ENCODE measurements at places on chromosomes 5 and 9.

DNA sequence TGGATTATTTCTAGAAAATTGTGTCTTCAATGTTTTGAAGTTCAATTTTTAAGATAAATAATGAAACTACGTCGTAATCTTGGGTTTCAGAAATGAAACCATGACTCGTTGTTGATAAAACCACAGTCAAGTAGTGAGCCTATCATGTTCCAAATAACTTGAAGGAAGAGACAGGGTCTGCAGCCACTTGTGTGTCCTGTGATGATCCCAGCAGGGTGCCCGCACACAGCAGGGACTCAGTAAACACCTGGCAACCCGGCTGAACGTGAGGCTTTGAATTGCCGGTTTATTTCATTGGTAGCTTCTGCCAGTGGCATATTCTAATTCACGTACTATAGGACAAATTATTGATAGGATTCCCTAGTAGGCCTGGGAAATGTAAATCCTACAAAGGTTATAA is 679.6 kb downstream of the IRX1 start:
- DNase-seq, result no peak

DNA sequence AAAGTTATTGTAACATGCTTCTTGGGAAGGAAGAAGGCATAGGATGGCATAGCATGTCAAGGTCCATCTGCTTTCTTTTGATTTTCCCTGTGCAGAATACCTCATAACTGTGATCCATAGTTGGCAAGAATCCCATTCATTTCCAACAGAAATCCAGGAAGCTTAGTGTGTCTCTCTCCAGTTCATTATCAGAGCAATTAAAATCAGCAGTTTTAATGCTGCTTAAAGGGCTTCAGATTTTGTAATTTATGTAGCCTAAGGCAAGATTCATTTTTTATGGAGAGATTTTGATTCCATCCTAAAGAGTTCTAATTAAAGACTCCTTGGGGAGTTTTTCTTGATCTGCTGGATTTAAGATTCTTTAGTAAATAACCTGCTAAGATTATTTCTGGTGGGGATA is 560.1 kb downstream of the PDE4D start:
- no peak for DNase-seq

DNA sequence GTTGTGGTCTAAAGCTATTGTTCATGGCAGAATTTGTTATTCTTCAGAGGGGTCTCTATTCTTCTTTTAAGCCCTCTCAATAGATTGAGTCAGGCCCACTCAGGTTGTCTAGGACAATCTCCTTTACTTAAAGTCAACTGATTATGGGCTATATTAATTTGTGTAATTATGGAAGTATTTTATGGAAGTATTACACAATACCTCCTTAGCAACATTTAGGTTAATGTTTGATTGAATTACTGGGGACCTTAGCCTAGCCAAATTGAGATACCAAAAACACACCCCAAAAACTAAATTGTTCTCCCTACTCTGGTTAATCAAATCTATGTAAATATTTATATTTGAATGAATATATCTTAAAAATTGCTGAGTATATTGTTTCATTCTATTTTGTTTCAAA is 347.1 kb upstream of the GRIN3A start:
- DNase-seq, result no peak

GRCh38 chr9:73074176-73074708 is 77.4 kb upstream of the ANXA1 start:
- no peak for DNase-seq

DNA sequence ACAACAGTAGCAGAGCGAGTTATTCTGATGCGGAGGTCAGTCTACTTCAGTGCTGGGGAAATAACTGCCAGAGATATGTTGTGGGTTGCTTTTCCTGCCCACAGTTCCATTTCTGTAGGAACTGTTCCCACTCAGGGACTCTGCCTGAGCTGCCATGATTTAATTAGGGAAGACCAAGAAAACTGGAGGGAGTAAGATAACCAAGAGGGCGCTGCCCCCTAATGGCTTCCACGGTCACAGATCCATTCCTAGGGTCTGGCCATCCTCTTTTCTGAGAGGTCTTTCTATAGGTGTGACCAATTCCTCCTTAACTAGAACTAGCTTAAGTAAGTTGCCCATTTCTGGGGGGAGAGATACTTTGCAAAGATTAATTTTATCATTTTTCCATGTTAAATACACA is 125.9 kb downstream of the APBA1 start:
- DNase-seq, result no peak

DNA sequence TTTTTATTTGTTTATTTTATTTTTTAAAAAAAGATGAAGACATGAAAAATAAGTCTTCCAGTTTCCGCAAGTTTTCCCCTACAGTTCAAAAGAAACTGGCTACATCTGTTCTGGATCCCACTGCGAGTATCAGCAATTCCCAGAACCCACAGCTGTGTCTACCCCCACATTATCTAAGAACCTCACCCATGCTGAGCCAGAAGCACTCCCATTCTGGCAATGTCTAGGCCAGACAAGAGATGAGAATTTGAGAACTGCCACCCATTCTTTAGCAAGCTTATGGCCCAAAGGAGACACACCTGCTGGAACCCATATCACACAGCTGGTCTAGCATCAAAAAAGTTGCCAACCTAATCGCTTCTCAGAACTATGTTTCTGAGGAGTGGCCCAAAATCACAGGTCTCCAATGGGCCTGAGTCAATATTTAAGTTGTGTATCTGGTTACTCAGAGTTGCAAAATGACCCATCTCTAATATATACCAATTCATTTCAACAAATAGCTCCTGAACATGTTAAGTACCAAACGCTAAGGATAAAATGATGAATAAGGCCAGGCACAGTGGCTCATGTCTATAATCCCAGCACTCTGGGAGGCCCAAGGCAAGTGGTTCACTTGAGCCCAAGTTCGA is 27.1 kb downstream of the MTMR12 start:
- DNase-seq, result no peak

- no peak for DNase-seq
Observed at GRCh38 chr5:1971944-1972343, 89.2 kb upstream of the IRX4 start.

DNA sequence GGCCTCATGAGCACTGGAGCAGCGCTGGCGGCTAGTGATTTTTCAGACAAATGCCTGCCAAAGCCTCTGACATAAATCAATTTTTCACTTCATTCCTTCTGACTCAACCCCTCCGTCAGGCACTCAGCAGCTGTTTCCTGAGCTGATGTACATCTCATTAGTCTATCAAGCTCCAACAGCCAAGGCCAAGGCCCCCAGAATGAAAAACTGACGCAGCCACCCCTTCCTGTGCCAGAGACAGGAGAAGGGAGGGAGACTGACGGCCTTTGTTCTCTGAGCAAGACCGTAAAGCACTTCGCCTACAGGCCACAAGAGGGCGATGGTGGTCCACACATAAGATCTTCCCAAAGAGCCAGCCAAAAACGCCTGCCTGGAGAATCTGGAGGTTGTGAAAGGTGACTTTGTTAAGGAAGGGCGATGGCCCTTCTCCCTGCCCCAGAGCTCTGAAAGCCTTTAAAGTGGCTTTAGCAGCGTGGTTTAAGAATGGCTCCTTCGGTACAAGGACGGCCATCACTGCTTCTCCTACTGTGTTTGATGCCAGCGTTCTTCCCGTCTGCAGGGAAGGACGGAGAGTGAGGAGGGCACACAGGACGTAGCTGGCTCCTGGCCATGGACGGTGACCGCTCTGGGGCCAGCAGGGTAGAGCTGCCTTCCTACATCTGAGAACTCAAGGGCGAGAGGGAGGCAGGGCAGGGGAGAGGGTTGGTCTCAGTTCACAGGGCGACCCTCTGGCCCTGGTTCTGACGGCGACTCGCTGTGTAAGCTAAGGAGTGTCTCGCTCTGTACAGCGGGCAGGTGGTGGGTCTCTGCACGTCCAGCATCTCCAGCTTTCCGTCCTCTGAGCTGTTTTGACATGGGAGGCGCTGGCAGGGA is 37.0 kb downstream of the ALG2 start:
- DNase-seq, result peak; percentile 88

DNA sequence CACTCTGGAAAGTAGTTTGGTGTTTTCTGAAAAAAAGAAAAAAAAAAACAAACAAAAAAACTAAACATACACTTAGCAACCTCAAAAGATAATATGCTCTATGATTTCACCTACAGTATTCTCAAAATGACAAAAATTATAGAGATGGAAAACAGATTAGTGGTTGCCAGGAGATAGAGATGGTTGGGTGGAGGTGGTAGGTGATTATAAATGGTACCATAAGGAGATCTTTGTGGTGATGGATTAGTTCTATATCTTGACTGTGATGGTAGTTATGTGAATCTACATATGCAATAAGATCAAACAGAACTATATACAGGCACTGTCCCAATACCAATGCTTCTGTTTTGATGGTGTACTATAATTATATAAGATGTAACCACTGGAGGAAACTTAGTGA is 32.0 kb downstream of the PTBP3 start:
- no peak for DNase-seq

DNA sequence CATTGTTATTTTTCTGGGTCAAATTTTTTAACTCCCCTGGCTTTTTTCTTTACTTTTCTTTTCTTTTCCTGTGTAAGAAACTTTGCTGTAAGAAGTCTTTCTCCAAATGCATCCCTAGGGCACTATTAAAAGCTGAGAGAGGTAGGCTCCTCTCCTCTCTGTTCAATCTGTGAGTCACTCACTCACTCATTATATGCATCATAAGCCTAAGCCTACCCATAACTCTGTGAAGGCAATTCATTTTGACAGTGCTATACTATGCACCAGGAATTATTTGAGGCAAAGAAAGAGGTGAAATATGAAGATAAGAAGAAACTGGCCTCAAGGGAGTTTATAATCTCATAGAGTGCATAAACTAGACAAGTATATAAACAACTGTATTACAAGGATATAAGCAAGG is 67.9 kb upstream of the PRR16 start:
- no peak for DNase-seq

- DNase-seq, result no peak
Observed at GRCh38 chr9:76644171-76644570, 120.1 kb upstream of the PCA3 start.

- DNase-seq, result no peak
Observed at GRCh38 chr9:120905315-120906164, 21.1 kb downstream of the TRAF1 start.

Data from coronary artery (tissue), 2 donors.